ENCODE measurements at places on chromosomes 6 and 20.

DNA sequence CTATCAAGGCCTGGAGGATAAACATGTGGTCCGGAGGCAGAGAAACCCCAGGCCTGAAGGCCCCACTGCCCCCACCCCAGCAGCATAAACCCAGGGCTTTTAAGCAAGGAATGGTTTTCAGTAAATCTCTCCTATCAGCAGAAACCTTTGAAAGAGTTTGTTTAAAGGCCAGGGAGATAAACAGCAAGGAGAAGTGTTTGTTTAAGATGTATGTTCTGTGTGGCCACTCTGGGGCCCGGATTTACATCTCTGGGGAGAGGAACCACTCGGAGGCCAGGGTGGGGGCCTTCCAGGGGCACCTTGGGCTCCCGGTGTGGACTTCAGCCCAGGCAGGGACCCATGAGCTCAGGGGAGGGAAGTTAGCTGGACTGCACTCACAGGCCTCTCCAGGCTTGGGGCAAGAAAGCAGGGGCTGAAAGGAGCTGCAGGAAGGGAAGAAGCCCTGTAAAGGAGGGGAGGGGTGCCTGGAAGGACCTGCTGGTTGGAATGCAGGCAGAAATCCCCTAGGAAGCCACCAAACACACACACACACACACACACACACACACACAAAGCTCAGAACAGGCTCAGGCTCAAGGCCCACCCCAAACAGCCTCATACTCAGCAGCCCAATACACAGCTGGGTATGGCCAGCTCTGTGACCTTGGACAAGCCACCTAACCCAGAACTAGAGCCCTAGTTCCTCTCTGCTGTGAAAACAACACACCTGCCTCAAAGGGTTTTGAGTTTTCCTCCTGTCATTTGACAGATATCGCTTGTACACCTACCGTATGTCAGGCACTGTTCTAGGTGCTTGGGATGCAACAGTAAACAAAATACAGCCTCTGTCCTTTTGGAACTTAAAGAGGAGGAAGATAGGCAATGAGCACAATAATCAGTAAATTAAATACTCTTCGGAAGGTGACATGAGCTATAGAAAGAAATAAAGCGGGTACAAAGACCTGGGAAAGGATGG lies 26.2 kb upstream of the FOXP4 start:
- no peak for DNase-seq

GRCh38 chr6:15475872-15476271 lies 187.0 kb downstream of the DTNBP1 start:
- DNase-seq: no peak

- no peak for DNase-seq
Observed at GRCh38 chr6:139742671-139743070, 368.2 kb upstream of the CITED2 start.

GRCh38 chr20:56925082-56925830 lies 296.1 kb downstream of the TFAP2C start:
- DNase-seq: no peak

DNA sequence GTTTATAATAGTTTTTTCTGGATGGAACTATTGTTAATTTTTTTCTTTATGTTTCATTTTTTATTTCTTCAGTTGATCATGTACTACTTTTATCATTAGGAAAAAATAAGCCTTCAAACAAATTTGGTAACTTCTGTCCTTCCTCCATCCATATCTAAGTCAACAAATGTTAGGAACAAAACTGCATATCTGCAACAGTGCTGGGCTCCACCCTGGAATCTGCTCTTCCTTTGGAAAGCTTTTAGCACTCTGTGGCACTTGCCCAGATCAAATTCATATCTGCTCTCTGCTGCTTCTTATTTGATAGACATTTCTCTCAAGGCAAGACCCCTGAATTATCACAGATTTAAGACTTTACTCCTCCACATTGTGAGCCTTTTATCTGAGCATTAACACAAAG lies 24.3 kb upstream of the GPR63 start:
- DNase-seq: no peak

DNA sequence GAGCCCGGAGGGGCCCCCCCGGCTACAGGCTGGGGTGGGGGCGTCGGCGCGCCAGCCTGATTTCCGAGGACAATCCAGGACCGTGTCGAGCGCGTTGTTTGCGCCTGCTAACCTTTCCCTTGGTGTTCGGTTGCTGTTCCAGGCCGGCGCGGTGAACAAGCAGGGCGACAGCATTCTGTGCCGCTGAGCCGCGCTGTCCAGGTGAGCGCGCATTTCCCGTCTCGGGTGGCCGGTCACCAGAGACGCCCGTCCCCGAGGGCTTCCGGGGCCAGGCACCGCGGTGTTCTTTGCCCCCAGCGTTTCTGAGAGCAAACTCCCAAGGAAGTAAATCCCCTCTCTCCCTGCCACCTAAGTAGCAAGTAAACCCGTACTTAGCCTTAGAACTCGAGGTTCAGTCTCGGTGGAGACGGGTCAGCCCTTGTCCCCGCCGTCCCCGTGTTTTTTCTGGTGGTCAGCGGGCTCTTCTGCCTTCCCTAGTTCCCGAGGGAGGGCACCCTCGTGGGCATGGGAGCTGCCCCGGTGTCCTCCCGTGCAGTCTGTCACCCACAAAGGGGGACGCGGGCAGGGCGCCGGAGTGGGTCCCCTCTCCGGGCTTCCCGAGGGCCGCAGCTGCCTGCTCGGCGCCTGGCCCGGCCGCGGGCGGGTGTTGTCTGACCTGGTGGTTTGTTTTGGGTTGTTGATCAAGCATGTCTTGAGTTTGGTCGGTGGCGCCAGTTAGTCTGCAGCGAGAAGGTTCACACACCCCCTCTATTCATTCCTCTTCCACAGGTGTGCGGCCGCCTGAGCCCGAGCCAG lies 1.5 kb downstream of the ID4 start:
- DNase-seq: no peak

DNA sequence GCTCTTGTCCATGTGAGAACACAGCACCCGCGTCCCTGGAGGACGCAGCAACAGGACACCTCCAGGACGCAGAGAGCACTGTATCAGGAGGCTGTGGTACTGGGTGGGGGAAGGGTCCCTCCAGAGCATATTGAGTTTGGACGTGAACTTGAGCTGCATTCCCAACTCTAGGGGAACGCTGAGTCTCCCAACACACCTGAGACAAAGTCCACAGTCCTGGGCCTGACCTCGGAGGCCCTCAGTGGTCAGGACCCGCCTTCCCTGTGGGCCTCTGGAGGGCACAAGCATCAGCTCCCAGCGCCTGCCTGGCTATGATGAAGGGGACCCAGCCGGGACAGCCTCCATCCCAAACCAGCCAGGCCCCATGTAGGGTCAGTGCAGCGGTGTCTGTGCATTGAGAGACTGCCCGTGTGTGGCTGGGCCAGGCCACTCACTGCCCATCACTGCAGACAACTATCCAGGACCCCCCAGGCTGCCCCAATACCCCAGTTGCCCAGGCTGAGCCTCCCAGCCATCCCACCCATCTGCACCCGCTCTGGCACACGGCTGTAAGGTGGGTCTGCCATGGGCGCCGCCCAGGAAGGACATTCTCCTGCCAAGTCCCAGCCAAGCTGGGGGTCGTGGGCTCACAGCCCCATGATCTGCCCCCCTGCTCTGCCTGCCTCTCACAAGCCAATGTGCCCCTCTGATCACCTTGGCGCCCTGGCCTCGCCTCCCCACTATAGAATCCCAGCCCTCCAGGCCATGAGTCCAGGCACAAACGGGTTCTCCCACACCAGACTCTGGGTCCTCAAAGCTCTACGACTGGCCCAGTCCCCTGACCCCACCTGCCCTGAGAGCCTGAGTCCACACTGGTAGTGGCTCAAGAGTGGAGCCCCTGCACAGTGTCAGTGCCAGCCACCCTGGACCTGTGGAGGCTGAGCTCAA lies 115.7 kb downstream of the TAF4 start:
- DNase-seq: no peak

- no peak for DNase-seq
Observed at GRCh38 chr6:88238065-88238464, 71.9 kb upstream of the CNR1 start.

DNA sequence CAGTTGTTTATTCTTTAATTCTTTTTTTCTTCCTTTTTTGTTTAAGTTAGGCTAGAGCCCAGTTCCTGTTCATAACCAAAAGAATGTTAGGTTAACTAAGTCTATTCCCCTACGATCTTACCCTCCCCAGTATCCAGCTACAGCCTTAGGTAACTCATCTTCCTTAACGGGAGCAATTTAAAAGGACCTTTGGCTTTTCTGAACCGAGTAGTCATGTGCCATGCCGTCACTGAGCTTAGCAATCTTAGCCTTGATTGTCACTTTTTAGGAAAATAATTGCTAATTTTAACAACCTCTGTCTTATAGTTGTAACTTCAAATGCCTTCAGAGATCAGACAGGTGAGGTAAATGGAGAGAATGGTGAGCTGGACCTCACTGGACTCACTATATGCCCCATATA lies 6.2 kb downstream of the METTL24 start:
- DNase-seq: no peak

GRCh38 chr6:16041327-16041726 lies 87.6 kb upstream of the MYLIP start:
- no peak for DNase-seq

DNA sequence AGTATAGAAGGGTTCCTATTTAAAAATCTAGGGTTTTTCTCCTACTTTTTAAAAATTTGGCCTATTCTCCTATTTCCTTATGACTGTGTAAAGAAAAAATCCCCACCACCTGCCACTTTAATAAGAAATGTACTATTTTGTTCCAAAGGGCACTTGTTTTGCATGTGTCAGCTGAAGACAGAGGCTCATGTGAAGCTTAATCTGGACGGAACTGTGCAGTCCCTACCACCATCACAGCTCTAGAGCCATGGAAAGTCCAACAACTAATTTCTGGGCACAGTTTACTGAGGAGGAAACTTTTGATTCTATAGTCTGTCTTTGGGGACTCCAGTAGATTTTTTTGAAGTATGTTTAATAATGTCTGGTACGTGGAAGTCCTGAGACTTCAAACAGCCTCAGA lies 60.0 kb upstream of the AHI1 start:
- DNase-seq: no peak

- no peak for DNase-seq
Observed at GRCh38 chr6:56793938-56794337, 151.2 kb upstream of the DST start.

GRCh38 chr6:160391419-160392116 lies 43.4 kb downstream of the SLC22A3 start:
- DNase-seq: no peak

GRCh38 chr6:161644521-161644920 lies 370.7 kb upstream of the AGPAT4 start:
- DNase-seq: no peak

DNA sequence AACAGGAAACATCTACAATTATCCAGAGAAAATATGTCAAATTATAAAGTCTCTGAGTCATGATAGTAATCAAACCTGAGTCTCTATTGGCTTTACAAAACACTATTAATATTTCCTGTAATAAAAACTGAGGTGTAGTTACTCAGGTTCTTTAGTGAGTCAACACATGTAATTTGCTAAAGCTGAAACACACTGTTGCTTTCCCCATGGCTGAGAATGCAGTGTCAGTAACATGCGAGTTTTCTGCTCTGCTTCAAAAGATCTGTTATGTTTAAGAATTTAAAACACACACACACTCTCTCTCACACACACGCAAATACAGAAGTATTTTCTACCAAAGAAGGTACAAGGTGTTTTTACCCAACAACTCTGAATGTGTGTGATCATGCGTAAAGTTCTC lies 38.6 kb downstream of the ATXN1 start:
- no peak for DNase-seq

DNA sequence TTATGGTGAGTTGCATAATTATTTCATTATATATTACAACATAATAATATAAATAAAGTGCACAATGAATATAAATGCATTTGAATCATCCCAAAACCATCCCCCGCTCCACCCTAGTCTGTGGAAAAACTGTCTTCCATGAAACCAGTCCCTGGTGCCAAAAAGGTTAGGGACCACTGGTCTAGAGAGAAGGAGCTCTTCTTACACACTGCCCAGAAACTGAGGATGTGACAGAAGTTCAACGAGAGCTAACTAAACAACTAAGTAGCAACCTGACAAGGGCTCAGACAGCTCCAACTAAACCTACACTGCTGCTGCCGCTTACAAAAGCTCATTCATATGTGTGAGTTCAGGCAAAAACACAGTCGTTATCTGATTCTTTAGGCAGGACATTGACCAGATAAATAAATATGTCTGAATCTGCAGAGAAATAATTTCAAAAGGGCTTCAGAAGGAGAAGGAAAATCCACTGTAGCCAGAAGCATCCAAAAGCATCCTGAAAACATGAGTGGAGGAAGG lies 125.9 kb downstream of the ATXN1 start:
- DNase-seq: no peak

- DNase-seq: peak; percentile 31
Observed at GRCh38 chr6:46170357-46171289, at the start of gene ENPP5. ENPP5 (minus strand) TSS chr6:46170980; CDS start chr6:46168262, 2,718 bp downstream.

- no peak for DNase-seq
Observed at GRCh38 chr6:81876971-81877370, 124.5 kb upstream of the TENT5A start.

DNA sequence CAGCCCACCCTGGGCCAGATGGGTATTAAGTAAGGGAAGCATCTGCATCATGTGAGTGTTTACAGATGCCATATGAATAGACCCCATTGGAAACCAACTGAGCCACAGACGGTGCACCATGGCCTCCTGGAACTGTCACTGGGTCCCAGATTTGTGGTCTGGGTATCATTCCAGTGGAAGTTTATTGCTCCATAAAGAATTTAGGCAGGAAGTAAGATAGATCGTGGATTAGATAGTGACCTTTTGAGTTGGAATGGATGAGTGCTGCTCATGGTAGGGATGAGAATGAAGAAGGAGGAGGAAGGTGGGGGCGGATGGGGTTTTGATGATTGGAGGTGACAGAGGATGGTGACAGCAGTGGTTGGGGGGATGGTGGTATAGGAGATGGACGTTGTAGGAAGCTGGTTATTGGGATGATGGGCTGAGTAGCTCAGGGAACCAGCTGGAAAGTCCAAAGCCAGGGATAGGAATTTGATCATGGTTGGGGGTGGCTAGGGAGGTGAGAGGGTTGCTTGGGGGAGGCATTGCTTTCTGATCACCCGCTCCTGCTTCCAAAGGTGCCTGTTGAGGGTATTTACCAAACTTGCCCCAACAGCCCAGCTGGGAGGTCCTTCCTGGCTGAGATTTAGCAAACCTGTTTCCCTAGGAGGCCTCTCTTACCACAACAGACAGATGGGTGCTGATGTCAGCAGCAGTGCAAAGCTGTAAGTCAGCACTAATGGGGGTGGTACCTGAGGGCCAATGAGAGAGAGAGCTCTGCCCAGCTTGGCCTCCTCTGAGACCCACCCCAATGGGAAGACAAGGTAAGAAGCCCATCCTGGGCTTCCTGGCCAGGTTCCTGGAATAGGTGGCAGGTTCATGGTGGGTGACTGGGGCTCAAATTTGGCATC lies 78.0 kb downstream of the VEGFA start:
- no peak for DNase-seq

DNA sequence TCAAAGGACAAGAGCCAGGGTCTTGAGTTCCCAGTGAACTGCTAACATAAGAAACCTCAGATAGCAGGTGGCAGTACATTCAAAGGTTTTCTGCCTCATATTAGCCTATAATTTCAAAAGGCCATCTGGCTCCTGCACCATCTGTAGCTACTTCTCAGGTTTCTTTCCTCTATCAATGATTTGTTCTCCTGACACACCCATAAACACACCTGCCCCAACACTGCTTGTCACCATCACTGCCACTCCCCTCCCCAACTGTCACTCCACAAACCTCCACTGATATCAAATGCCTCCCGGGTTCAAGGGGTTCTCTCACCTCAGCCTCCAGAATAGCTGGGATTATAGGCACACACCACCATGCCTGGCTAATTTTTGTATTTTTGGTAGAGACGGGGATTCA lies 152.7 kb upstream of the SLC22A16 start:
- DNase-seq: no peak

- DNase-seq: no peak
Observed at GRCh38 chr20:17538517-17539170, 7.5 kb upstream of the BFSP1 start.

- DNase-seq: no peak
Observed at GRCh38 chr6:37202788-37203491, 33.0 kb downstream of the PIM1 start.

GRCh38 chr6:136282906-136283305 lies 6.7 kb downstream of the BCLAF1 start:
- DNase-seq: no peak
